Mesenchymal stem cell (in vitro differentiated cells and primary cell): ENCODE measurements at places on chromosomes 6 and 20.

GRCh38 chr6:35755278-35755924 is 18.6 kb downstream of the ARMC12 start:
- DNase-seq: no peak

DNA sequence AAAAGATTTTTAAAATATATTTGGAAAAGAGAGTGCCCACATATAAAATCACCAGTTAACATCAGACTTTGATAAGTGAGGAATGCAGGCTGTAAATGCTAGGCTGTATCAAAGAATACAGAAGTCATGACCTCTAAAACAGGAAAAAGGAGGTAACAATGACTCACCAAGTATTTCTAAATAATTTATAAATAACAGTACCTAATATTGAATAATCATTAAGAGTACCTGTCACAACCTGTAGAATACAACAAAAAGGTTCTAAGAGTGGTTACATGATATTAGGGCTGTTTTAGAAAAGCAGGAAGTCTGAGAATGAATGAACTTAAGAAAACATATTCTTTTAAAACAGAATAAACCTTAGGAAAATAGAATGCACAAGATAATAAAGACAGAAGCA is 173.1 kb upstream of the CST7 start:
- DNase-seq: no peak

GRCh38 chr20:58851221-58851968 is 693 bp upstream of the GNAS-AS1 start:
- DNase-seq: no peak

- no peak for DNase-seq
Observed at GRCh38 chr20:17969884-17970409, 1.1 kb downstream of the MGME1 start.

GRCh38 chr20:48431653-48432493 is 395.9 kb downstream of the PREX1 start:
- DNase-seq: no peak

DNA sequence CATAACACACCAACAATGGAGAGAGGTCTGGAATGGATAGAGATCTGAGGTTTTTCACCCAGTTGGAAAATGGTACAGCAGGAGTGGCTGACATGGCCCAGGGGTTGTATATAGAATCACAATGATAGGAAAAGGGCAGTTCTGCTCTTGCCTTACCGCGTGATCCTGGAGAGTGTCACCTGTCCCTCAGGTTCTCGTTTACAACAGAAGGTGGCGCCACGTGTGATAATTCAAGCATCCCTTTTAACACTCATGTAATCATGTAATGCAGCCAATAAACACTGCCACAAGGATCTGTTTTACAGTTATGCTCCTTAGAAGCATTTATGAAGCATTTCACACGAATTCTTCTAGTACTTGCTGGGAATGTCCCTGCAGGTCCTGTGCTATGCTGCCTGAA is 12.9 kb upstream of the WFDC2 start:
- no peak for DNase-seq

DNA sequence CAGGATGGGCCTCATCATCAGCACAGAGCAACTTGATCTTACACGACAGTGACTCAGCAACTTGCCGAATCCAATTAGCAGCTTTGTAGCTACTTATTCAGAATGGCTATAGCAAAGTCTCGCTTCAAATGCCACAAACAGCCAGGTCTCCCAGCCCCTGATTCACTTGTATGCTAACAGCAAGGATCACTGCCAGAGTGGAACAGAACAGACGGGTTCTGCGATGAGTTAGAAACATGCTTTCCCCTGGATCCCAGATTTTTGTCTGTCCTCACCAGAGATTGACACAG is 254.4 kb downstream of the NRN1 start:
- peak; percentile 92 for DNase-seq

GRCh38 chr6:167685654-167686053 is 141.1 kb upstream of the AFDN start:
- no peak for DNase-seq

GRCh38 chr6:31663961-31664789 is 622 bp downstream of the GPANK1 start:
- DNase-seq: peak; percentile 89

- DNase-seq: peak; percentile 75
Observed at GRCh38 chr6:12289365-12289919, 719 bp upstream of the EDN1 start.

DNA sequence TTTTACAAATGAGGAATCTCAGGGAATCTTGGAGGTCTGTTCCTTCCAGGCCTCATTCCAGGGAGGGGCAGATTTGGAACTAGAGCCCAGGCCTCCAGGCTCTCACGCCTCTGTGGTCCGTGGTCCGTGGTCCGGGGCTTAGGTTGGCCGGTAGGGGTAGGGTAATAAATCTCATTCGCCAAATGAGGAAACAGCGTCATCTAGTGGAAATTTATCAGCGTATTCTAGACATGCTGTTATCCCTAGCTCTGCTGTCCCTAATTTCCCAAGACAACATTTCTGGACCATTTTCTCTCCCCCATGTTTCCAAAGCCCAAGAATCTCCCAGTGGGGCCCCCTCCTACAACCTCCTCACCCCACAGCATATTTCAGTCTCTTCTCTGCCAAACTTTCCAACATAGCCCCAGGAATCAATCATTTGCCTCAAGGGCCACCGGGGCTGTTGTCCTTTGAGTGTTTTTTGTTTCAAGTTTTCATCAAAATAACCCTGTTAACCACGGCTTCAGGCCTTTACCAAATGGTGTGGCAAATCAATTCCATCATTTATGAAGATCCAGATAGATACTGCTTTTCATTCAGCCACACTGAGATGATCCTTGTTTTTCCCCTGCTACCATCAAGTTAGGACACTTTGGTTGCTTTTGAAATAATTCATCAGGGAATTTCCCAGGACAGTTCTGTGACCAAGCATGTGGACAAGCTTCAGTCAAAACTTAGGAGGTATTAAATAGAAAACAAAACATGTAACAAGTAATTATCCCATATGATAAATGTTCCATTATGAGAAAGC is 126.8 kb downstream of the ALDH8A1 start:
- DNase-seq: peak; percentile 88

GRCh38 chr6:135686784-135687301 is 164.7 kb upstream of the PDE7B start:
- DNase-seq: peak; percentile 32

DNA sequence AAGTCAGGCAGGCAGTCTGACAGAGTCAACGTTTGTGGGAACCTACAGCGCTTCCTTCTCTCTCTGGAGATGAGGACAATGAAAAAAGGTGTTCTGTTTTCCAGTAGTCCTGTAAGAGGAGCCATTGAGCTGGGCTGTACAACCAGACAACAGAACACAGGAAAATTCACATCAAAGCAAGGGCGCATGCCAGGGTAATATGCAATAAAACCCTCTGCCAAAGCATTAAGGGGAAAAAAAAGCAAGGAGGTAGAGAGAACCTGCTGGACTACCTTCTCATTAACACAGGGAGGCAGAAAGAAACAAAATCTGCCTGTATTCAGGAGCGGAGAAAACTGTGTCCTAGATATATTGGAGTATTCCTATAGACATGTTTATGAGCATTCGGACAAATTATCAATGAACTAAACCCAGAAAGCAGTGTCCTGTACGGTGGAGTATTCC is 1.3 kb downstream of the RNF24 start:
- peak; percentile 86 for DNase-seq

DNA sequence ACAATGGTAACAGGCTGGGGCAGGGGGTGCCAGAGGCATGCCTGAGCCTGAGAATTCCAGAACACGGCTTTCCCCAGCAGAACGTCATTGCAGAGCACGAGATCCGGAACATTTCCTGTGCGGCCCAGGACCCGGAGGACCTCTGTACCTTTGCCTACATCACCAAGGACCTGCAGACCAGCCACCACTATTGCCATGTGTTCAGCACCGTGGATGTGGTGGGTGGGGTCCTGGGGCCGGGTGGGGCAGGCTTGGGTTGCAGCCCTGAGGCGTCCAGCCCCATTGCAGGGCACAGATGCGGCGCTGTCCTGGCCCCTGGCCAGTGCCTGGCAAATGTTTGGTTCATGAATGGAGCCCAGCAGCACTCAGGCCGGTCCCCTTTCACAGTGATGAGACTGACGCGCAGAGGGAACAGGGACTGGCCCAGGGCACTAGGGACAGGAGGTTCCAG is 57.1 kb downstream of the TCP11 start:
- DNase-seq: no peak

DNA sequence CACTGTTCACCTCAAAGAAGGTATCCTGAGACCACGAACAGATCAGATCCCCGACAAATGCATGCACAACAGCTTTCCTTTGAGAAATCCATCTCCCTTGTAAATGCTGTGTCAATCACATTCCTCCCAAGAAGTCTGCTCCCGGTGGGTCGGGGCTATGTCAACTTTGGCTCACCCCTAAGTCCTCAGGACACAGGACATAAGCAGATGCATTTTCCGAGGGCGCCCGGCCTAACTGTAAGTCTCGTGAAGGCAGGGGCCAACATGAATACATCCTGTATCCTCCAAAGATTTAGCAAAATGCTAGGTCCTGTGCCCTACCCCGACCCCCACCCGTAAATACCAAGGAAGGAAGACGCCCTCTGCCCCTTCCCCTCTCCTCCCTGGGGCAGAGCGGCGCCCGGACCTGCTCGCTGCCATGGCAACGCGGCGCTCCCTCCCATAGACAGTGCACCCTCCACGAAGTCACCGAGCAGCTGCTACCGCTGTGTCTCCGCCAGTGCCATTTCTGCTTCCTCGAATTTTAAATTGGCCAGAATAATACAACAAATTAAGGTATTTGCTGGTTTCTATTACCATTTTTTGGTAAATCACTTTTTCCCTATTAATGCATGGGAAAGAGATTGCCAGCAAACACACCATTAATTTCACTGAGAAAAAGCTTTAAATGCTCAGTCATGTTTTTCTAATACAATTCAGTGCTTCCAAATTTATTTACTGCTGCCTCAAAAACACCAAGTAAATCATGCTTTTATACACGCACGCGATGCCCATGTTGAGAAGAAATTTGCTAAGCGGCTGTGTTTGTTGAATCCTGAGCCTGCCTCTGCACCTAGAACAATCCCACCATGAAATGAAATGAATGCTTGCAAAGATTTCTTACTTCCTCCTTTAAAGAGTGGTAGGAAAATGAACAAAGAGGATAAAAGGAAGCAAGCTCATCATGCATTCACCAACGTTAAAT is 100.6 kb downstream of the PCSK2 start:
- no peak for DNase-seq

- no peak for DNase-seq
Observed at GRCh38 chr20:64214113-64214512, 41.4 kb upstream of the PCMTD2 start.

GRCh38 chr20:61659246-61659993 is 406.3 kb downstream of the TAF4 start:
- DNase-seq: no peak
